ENCODE measurements at places on chromosomes 4 and X.

DNA sequence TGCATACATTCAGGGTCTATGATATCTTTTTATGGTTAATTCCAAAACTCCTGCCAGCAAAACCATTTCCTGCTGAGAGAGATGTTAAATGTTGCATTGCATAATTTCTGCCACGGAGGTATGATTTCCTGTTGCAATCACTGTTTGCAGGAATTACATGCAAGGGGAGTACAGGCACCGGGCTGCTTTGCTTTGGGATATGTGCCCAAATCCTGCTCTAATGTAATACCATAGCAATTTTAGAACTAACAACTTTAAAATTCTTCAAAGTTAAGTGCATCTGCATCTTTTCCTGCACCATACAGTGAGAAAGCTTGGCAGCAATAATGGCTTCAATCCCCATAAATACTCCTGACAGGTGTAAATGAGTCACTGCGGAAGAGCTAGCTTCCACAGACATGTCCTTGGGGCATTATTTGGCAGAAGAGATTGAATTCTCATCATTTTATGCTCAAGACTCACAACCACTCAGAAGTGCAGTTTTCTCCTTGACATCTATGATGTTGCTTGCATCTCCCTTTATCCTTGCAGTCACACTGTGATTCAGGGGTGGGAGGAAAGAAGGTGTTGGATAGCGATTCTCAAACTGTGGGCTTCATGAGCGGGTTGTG lies 29.6 kb downstream of the TRIM2 start:
- DNase-seq, result no peak

DNA sequence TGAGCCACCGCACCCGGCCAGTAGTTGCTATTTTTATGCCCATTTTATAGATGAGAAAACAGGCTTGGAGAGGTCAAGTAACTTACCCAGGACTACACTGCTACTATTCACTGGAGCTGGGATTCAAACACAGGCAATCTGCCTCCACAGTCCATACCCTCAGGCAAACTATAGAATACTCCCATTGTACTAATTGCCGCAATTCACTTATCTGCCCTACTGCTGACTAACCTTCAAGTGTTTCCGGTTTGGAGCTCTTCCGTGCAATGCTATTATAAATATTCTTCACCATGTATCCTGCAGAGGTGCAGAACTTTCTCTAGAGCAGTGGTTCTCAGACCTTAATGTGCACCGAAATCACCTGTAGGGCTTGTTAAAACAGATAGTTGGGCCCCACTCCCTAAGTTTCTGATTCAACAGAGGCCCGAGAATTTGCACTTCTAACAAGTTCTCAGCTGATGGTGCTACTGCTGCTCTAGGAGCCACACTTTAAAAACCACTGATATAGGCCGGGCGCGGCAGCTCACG lies 1.9 kb upstream of the G3BP2 start:
- DNase-seq, result no peak

DNA sequence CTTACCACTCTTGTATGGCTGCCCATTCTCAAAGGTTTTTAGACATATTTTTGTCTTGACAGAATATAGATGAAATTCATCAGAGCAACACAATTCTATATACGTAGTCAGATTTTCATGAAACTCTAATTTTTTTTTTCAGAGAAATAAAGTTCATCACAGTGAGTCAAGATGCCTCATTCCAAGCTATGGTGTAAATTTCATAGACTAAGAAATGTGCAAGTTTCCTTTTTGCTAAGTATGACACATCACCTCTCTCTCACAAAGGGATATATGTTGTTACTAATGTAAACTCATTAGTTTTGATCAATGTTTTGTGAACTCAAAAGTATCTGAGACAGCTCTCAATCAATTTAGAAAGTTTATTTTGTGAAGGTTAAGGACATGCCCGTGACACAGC lies 60.4 kb upstream of the ATXN3L start:
- no peak for DNase-seq

DNA sequence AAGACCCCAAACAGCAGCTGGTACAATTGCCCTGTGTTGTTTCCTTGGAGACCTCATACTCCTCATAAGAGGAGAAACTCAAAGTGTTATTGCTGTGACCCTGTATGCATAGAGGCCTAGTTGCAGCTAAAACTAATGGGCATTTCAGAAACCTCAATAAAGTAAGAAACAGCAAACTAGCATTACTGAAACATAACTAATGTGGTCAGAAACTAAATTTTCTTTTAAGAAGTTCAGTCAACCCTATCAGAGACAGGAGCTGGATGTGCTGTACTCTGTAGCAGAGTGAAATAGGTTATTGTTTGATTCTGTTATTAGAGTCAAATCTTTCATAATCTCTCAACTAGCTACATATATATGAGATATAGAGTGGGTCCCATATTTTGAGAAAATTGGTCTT lies 257.5 kb upstream of the IRS4 start:
- no peak for DNase-seq

DNA sequence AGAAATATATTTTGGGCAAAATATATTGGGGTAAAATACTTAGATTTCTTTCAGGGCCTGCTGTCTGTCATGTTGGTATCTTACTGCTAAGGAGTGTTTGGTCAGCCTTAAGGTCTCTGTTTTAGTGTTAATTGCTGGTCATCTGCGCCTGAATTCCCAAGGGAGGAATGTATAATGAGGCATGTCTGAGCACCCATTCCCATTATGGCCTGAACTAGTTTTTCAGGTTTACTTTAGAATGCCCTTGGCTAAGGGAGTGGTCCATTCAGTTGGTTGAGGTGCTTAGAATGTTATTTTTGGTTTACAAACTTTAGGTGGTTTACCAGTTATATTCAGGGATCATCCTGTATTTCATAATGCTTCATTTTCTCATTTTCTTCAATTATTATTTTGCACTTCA lies 125.9 kb downstream of the CFAP299 start:
- DNase-seq, result no peak

DNA sequence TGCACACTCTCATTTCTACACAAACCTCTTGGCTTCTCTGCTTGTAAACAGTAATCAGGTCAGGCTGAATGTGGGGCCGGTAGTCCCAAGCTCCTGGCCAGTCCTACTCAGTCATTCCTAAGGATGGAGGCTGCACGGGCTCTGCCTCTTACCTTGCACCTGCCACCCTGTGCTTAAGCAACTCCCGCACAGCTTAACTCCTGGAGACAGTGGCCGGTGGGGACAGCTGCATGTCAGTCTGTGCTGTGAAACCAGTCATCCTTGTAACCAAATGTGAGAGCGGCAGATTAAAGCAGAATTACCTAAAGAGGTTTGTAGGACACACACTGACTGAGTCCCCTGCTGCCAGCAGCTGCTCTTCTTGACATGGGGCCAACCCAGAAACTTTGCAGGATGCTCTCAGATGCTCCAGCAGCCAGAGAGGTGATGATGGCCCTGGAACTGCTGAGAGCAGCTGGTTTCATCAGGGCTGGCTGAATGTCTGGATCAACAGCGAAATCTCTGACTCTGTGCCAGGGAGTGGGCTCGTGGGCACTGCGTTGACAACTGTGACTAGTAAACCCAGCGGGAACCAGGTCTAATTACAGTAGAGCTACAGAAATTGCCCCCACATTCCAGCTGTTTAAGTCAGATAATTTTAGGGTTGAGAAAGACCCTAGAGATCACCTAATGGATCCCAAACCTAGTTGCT lies 123.7 kb downstream of the ANAPC4 start:
- DNase-seq, result no peak

DNA sequence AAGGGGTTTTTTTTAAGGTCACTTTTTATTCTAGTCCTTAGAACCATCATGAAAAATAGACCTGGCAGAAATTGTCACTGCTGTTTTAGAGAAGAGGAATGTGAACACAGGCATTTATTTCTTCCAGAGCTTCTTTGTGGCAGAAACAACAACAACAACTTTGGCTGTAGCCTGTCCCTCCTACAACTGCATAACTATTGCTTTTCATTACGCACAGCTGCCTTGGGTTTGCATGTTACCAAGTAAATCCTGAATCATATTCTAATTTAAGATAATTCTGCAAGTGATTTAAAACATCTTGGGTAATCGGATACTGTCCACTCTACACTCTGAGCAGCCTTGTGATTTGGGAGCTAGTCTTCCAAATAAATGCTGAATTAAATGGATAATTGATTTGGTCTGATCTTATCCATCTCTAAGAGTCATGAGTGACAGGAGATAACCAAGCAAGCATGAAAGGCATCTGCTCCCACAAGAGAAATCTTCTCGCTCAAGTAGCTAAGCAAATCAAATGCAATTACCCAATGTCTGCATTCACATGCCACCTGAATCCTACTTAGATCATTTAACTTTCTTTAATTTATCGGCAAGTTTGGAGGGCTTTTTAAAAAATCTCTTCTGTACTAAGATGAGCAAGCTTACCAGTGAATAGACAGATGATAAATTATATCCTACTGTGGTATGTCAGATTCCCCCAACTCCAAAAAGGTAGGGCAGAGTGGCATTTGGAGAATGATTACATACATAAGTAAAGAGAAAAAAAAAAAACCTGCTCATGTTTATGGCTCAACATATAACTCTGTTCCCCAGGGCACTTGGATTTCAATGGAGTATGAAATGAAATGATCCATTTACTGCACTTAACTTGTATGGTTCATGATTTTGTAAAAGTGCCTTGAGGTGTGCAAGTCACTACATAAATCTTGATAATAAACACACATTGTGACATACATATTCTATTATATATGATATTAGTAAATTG lies 73.6 kb downstream of the EGF start:
- no peak for DNase-seq

- no peak for DNase-seq
Measured at GRCh38 chr4:187235456-187236170, 512.0 kb upstream of the FAT1 start.

GRCh38 chr4:7524064-7524682 lies 89.4 kb upstream of the PSAPL1 start:
- no peak for DNase-seq

- no peak for DNase-seq
Measured at GRCh38 chr4:132556316-132556715, 592.8 kb upstream of the PCDH10 start.

- DNase-seq, result no peak
Measured at GRCh38 chr4:81562093-81562492, 90.4 kb upstream of the RASGEF1B start.

DNA sequence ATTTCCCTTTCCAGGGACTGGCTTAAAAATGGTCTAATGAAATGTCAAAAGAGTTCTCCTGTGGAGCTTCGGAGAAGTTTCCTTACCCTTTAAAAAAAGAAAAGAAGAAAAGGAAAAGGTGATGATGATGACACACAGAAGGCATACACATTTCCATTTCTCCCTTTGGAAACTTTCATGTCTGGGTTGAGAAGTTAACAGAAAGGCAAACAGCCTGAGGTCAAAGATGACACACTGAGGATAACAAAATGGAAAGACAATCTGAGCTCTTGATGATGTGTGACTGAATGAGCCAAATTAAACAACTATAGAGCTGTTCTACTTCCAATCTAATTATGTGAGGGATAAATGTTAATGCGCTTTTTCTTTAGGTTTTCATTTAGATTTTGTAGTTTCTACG lies 32.2 kb downstream of the NFXL1 start:
- DNase-seq, result no peak

DNA sequence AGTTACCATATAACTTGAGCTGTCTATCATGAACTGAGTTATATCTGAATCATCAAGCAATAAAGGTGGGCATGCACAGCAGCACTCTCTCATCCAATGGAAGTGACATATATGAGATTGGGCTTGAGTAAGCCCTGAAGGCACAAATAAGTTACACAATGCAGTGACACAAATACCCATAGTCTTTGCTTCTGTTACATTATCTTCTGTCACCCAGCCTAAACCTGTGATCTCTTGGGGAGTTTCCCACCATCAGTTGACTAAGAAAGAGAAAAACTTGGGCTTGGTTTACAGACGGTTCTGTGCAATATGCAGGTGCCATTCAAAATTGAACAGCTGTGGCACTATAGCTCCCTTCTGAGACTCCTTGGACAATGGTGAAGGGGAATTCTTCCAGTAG lies 138.8 kb upstream of the IL15 start:
- no peak for DNase-seq

DNA sequence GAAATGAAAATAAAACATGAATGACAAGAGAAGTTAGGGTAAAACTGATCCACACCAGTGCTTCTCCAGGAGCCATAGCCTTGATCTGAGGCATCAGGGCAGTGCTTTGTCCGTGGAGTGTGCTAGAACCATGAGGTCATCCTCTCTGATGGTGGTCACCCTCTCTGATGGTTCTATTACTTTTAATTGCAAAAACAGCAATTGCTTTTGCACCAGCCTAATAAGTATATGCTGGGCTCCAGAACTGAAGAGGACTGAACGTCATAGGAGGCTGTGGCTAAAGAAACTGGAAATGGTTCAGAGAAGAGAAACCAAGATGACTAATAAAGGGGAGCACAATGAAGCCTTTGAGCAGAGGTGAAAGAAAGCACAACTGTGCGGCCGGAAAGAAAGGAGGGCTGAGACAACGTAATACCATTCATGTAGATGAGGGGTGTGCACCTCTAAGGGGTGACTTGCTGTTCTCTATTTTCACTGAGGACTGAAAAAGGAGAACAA lies 17.0 kb upstream of the TMEM154 start:
- no peak for DNase-seq

DNA sequence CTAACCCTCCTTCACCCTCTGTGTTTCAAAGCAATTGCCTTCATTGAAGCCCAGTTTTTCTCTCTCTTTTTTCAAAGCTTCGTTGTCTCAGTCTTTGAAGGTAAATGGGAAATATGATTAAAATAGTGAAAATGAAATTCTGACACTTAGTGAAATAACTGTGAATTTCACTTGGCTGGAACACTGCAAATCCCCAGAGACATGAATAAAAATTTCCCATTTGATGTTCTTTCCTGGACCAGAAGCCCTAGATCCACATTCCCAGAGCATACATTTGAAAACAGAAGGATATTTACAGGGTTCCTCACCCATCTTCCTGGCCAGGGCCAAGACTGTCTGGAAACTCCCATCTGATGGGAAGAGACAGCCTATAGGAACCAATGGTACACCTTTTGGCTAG lies 45.0 kb downstream of the SLC2A9 start:
- DNase-seq, result no peak

GRCh38 chrX:68719181-68719903 lies 71.9 kb downstream of the STARD8 start:
- no peak for DNase-seq

DNA sequence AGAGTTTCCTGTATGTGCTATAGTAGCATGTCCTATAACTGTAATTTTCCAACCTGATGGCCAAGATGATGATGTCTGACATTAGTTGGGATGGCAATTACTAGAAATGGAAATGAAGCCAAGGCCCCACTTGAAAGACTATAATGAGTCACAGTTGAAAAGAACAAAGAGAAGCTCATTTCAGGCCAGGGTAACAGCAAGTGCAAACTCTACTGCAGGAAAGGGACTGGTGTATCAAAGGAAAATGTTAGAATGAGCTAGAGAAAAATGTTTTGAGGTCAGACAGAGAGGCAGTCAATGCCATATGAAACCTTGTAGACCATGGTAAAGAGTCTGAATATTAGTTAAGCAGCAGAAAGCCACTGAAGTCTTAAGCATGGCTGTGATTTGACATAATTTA lies 146.2 kb upstream of the SH3RF1 start:
- DNase-seq, result no peak

DNA sequence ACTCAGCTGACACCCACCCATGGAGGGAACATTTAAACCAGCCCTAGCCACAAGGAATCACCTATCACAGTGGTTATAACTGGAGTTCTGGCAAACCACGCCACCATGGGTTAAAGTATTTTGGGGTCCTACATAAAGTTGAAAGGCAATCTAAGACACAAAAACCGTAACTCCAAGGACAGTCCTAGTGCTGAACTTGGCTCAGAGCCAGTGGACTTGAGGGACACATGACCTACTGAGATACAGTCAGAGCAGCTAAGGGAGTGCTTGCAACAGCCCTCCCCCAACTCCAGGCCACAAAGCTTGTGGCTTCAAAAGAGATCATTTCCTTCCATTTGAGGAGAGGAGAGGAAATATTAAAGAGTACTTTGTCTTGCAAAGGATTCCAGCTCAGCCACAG lies 300.5 kb downstream of the FGF13 start:
- DNase-seq, result no peak

All from stimulated activated CD4-positive, alpha-beta T cell treated with anti-CD3 and anti-CD28 coated beads, TNF-alpha, amount 100 ng/mL, for 48 hours (primary cell).